ENCODE measurements at places on chromosomes 12 and 14. TPM values are rescaled to one million over a fixed set of nuclear protein-coding genes. Genes with fewer than 3 reads are reported as not detected.

TUNAR gene
- not detected for total RNA-seq

KIF5A gene
- total RNA-seq, result 0.20 TPM

RHOJ gene
- not detected for total RNA-seq

B4GALNT1 gene
- total RNA-seq, result 42.2 TPM

SERPINA1 gene
- total RNA-seq, result 1.1 TPM

OR4E2 gene
- not detected for total RNA-seq

RNF212B gene
- total RNA-seq, result not detected

CTSG gene
- total RNA-seq, result not detected

CLEC14A gene
- total RNA-seq, result not detected

OR6C2 gene
- not detected for total RNA-seq

All from A549 treated with AZD2906 at 1 μM for 4 hours (cell line).